ENCODE measurements at places on chromosomes 5 and 9. TPM values are rescaled to one million over a fixed set of nuclear protein-coding genes. Genes with fewer than 3 reads are reported as not detected.

The CYSRT1 gene
- 0.97 TPM for total RNA-seq

The SLC46A2 gene
- not detected for total RNA-seq

The ANKRD55 gene
- not detected for total RNA-seq

GRCh38 chr5:169656125-169656901 is 19.2 kb downstream of the DOCK2 start:
- DNase-seq, result peak; percentile 79

GRCh38 chr5:154863291-154864080 is 5.1 kb downstream of the CNOT8 start:
- DNase-seq, result no peak

DNA sequence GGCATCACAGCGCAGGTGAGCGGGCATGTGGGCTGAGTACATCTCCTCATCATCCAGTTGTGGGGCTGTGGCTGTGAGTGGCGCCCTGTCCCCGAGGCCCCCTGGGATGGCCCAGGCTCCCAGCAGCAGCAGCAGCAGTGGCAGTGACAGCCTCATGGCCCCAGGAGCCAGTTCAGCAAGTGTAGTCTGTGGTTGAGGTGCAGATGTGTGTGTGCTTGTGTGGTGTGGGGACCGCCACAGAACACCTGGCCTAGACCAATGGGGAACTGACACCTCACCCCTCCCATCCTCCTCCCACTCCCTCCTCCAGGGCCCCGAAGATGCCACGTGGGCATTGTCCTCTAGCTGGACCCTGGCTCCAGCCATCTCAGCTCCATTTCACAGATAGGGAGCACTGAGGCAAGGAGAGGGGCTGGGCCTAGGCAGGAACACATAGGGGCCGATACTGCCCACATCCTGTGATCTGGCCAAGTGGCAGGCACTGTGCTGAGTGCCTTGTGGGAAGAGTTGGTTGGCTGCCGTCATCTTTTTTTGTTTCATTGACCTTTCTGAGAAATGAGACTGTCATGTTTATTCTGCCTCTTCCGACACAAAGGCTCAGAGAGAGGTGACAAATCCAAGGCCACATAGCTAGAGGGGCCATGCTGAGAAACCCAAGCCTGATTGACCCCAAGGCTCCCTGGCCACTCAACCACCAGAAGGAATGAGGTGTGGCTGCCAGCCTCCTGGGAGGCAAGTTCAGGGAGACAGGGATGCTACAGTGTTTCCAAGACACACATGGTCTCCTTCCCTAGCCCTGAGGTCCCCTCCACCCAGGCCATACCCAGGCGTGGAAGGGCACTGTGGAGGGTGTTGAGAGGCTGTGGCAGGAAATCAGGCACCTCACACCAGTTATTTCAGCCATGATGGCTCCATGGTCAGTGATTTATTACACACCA is at the start of gene MZB1:
TSS of gene MZB1 (minus strand) at position 213 of the 938 bp plus-strand sequence. CDS start at position 156, 57 bp downstream.
- DNase-seq, result peak; percentile 95

DNA sequence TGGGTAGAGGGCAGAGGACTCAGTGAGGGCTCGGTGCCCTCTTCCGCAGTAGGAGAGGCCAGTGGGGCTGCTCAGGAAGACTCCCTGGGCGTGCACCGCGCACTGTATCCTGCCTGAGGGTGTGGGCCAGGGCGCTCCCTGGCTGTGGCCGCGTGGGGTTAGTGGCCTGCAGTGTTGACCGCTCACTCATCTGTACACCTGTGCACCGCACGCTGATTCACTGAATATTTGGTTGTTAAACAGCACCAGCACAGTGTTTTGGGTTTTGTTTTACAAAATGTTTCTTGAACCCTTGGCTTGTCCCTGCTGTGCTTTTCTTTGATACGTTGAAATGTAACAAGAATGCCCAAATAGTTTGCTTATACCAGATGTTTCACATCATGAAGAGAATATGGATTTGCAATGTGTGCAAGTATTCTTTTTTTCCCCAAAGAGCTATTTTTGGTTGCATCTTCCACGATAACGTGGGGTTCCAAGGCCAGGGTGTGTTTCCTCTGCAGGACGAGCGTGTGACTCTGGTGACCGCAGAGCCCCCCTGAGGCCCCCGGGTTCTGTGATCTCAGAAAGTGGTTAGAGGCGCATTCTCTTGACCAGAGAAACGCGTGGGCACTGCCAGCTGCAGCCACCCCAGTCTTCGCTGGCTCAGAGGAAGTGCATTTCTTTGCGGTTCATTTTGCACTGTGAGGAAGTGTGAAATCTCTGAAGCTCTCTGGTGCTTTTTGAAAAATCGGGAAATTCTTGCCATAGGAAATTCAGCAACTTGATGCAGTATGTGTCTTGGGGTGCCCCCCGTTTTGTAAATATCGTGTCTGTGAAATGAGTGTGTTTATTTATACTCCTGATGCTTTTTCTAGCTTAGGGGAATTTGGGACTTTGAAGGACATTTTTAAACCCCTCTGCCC is 46.9 kb downstream of the AHRR start:
- DNase-seq, result peak; percentile 73

- peak; percentile 92 for DNase-seq
These were observed 2.6 kb upstream of the SEMA6A start for GRCh38 chr5:116577064-116577788.

Measured in GM12878 (cell line).